CD4-positive, alpha-beta T cell treated with Interleukin-21 for 1 hour (primary cell): ENCODE measurements at places on chromosomes 16 and 17.
A peak's percentile ranks its signal among the peaks of the same experiment; 100 is the strongest.

- DNase-seq = no peak
Measured at GRCh38 chr16:68257251-68257905, 6.9 kb upstream of the SLC7A6 start.

DNA sequence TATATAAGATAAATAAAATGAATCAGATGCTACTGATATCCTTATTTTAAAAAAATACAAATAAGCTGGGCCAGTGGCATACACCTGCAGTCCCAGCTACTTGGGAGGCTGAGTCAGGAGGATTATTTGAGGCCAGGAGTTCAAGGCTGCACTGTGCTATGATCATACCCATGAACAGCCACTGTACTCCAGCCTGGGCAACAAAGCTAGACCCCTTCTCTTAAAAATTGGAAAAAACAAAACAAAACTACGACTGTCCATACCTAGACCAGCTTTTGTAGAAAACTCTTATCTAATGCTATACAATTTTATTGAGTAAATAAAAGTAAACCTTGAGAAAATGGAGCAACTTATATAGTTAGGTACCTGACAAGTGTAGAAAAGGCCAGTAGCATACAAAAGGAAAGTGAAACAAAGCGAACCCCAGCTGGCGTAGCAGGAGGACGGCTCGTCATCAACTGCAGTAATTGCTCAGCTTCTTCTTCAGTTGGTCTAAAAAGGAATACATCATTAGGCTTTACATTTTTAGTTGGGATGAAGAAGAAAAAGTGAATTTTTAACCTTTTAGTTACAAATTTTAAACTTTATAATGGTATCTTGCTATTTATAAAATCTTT lies 23.6 kb downstream of the INTS2 start:
- peak; percentile 68 for DNase-seq

- no peak for DNase-seq
Measured at GRCh38 chr16:30954993-30955392, 2.6 kb upstream of the SETD1A start.

DNA sequence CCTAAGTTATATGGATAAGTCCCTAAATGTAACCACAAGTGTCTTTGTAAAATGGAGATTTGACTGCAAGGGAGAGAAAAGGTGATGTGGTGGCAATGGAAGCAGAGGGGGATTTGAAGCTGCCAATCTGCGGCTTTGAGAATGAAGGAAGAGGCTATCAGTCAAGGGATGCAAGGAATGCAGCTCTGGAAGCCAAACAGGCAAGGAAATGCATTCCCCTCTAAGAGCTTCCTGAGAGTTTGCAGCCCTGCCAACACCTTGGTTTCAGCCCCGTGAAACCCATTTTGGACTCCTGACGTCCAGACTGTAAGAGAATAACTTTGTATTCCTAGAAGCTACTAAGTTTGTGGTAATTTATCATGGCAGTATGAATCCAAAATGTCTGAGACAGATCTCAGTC lies 167.3 kb upstream of the MPHOSPH6 start:
- DNase-seq = no peak

GRCh38 chr16:82658796-82659195 lies 32.0 kb downstream of the CDH13 start:
- DNase-seq = no peak

- no peak for DNase-seq
Measured at GRCh38 chr17:39156491-39156890, 5.1 kb upstream of the PLXDC1 start.

DNA sequence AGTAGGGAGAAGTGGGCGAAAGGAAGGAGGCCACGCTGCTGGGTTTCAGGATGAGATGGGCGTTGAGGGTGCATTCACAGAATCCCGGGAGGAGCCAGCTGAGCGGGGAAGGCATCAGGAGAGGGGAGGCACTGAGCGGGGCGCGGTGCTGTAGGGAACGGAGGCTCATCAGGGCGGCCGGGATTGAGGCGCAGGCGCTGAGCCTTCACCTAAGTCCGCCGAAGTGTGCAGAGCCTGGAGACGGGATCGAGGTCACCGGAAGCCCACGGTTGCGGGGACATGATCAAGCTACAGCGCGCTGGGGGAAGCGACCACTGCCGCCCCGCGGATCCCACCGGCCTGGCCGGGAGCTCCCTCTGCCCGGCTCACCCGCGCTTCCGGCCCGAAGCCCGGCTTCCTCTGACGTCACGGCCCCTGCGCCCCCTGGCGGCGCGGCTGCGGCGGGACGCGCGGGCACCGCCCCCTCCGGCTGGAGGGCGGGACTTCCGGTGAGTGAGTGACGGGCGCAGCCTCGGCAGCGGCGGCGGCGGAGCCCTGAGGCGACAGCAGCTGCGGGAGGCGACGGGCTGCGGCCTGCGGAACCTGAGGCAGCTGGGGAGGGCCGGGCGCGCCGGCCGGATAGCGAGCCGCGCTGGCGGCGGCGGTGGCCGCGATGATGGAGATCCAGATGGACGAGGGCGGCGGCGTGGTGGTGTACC lies at the start of gene MAPK8IP3:
TSS of gene MAPK8IP3 (plus strand) at position 508 of the 698 bp plus-strand sequence. CDS start at position 653, 145 bp downstream.
- DNase-seq = peak; percentile 95

- no peak for DNase-seq
Measured at GRCh38 chr17:4939546-4939795, 375 bp downstream of the SLC25A11 start.

- DNase-seq = no peak
Measured at GRCh38 chr16:48632137-48632774, 22.3 kb upstream of the N4BP1 start.

DNA sequence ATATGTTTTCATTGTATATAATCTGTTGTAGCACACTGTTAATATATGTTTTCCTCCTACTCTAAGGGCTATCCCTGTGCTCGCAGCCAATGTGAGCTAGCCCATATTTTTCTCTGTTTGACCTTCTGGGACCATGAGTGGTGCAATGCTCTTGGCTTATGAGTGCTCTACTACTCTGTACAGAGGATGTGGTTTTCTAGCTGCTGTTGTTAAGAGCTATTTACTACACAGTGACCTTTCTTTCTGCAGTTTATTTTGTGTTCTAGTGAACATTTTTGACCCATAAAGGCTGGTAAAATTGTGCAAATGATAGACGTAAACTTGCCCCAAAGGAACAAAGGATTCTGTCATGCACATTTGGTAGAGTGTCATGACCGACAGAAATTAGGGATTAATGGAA lies 84.1 kb upstream of the CPHXL start:
- no peak for DNase-seq

- DNase-seq = no peak
Measured at GRCh38 chr16:15605839-15606517, 37.0 kb downstream of the MARF1 start.

DNA sequence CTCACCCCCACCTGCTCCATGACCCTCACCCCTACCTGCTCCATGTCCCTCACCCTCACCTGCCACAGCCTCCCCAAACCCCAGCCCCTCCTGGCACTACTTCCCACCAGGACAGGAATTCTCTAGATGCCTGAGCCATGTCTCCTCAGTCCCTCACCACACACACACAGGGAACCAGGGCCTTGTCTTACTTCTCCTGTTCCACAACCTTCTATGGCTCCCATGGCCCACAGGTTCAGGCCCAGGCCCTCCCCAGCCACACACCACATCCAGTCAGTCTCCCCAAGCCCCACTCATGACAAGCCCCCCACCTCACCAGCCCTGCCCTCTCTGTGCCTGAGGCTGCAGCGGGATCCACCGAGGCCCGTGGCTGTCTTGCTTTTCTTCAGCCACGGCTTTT lies 3.1 kb upstream of the UBE2I start:
- DNase-seq = no peak

DNA sequence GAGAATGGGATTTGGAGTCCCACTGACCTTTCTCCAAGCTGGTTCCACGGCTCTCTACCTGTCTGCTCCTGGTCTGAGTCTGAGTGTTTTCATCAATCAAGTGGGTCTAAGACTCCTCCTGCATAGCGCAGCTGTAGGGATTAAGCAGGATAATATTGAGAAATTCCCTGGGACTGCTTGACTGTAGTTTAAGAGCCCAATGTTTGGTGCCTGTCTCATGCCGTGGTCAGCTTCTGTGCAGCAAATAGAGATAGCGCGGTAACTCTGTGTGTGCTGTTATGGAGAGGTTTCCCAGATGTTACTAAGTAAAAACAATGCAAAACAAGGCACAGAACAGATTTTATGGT lies 21.4 kb downstream of the RPTOR start:
- DNase-seq = no peak

DNA sequence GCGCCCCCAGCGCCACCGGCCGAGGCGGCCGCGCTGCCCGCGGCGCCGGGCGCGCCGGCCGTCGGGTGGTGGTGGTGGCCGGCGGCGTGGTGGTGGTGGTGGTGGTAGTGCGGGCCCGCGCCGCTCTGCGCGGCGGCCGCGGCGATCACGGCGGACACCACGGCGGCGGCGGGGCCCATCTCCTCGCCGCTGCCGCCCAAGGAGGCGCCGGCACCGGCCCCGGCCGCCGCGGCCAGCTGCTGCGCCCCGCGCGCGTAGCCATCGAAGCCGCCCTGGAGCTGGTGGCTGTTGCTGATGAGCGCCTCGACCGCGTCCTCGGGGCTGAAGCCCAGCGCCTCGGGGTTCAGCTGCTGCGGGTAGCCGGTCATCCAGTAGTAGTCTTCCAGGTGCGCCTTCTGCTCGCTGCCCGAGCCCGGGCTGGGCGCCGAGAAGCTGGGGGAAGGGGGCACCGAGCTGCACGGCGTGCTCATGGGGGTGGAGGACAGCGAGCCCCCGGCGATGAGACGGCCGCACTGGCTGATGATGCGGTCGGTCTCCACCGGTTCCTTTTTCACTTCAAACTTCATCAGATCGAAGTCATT lies 1.2 kb downstream of the MAF start:
- DNase-seq = no peak

GRCh38 chr16:81767987-81768592 lies 11.0 kb upstream of the PLCG2 start:
- no peak for DNase-seq

DNA sequence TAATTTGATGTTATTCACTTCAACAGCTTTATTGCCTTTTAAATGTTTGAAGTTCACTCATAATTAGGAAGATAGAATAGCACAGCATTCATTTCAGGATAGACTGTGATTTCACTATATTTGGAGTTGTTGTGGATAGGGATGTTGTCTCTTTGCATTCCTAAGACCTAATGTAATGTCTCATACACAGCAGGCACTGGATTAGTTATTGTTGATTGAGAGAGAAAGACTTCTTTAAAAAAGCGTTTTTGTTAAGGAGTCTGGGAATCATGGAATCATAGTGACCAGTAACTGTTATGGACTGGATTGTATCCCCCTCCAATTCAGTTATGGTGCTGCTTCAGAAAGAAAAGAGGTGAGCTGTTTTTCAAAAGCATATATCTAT lies 122.0 kb downstream of the USP22 start:
- DNase-seq = no peak

- DNase-seq = no peak
Measured at GRCh38 chr16:28196387-28196987, 15.3 kb downstream of the XPO6 start.

DNA sequence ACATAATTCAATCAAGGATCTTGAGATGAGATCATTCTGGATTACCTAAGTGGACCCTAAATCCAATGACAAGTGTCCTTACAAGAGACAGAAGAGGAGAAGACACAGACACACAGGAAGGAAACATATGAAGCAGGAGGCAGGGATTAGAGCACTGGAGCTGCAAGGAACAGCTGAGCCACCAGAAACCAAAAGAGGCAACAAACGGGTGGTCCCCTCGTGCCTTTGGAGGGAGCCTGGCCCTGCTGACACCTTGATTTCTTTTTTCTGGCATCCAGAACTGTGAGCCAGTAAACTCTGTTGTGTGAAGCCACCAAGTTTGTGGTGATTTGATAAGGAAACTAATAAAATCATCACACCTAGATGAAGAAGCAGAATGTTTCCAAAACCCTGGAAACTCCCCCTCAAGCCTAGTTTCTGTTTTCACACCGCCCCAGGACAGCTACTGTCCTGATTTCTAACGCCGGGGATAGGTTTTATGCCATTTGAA lies 115.2 kb downstream of the PITPNC1 start:
- DNase-seq = no peak

DNA sequence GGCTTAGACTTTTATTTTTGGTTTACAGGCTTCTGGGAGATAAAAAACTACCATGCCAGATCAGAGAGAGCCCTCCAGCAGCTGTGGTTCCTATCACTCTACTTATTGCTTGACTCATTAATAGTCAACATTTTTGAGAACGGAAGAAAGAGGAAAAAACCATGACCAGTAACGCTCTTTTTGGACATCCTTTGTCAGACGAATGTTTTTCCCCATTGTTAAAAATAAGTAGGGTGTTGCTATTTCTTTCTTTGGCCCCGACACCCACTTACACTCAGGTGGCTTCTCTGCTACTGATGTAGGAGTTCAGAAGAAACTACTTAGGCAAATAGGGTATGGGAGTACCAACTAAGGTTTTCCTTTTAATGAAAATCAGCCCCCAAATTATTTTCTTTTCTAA lies 27.5 kb downstream of the TVP23A start:
- DNase-seq = no peak

DNA sequence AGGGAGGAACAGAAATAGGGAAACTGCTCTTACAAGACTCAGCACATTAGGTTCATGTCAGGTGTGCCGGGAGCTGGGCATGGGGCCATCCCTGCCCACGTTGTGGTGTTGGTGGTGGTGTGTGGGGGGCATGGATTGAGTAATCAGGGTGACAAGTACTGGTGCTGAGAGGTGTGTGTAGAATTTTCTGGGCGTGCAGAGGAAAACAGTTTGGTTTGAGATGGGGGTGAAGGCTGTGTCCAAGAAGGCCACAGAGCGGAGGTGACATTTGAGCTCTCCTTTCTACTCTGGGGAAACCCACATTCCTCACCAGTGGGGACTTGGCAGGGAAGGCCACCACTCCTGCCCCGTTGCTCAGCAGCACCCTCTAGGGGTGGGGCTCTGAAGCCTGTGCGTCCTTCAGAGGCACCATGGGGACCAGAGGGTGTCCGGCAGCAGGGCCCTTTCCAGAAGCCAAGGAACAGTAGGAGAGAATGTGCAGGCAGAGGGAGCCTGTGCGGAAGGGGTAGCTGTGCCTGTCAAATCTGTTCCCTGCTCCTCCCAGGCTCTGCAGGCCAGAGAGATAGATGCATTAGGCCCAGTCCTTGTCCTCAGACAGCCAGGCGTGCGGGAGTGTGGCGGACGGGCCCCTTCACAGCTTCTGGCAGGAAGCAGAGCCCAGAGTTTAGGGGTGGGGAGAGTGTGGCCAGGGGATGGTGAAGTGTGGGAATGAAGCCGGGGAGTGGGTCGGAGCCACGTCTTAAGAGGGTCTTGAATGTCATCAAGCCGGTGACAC lies 48.7 kb upstream of the GSE1 start:
- peak; percentile 38 for DNase-seq

DNA sequence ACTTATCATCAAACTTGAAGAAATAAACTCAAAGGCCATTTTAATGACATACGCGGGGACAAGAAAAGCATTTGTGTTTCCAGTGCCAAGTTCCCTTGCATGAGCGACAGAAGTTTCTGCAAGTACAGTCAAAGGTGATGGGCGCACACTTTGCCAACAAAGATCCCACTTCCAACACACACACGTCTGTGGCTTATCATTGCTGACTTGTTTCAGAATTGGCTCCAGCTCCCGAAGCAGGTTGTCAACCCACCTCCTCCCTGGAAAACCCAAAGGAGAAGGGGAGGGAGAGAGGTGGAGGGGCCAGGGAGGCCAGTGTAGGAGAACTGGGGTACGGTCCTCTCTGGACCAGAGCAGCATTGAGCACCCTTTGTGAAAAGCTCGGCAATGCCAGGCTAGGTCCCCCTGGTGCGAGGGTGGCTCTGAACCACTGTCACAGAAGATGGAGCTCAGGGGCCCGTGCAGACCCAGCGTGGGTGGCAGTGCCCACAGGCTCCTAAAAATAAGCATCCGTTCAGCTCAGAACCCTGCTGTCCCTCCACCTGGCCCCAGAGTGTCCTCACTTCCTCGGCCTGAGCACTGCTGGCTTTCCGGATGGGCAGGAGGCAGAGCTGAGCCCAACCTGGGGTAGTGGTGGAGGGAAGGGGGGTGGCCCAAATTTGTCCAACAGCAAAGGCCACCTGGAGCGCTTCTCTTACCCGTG lies 33.2 kb downstream of the RBFOX3 start:
- DNase-seq = no peak
